ENCODE measurements at places on chromosomes 1 and 21.

DNA sequence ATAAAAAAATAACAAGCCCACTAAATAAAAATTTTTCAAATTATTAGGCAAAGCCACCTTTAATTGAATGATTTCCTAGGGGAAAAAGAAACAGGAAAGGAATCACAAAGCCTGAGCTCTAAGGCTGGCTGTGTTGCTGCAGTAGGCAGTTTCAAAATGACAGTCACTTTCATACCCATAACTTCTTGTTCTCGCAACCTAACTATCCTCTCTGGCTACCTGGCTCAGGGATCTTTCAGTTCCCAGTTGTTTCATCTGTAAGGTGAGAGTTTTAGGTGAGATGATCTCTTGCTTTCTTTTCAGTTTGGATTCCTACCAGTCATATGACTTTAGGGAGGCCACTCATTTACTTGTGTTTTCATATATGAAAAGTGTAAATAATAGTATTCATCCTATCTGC is 226.1 kb downstream of the ASTN1 start:
- no peak for DNase-seq

- no peak for DNase-seq
Measured at GRCh38 chr1:240495601-240496000, 116.4 kb downstream of the GREM2 start.

DNA sequence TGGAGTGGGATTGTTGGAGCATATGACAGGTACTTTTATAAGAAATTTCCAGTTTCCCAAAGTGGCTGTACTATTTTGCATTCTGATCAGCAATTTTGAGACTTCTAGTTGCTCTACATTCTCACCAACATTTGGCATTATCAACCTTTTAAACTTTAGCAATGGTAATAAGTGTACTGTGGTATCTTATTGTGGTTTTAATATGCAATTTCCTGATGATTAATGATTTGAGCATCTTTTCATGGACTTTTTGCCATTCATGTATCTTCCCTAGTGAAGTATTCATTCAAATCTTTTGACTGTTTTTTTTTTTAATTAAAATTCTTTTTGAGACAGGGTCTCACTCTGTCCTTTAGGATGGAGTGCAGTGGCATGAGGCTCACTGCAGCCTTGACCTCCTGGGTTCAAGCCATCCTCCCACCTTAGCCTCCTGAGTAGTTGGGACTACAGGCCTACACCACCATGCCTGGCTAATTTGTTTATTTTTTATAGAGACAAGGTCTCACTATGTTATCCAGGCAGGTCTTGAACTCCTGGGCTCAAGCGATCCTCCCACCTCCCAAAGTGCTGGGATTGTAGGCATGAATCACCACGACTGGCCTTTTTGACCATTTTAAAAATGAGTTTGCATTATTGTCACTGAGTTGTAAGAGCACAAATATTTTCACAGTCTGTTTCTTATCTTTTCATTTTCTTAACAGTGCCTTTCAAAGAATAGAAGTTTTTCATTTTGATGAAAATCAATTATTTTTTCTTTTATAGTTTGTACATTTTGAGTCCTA is 7.8 kb upstream of the SLC6A9 start:
- no peak for DNase-seq

GRCh38 chr1:40059338-40059959 is 18.9 kb downstream of the CAP1 start:
- no peak for DNase-seq

DNA sequence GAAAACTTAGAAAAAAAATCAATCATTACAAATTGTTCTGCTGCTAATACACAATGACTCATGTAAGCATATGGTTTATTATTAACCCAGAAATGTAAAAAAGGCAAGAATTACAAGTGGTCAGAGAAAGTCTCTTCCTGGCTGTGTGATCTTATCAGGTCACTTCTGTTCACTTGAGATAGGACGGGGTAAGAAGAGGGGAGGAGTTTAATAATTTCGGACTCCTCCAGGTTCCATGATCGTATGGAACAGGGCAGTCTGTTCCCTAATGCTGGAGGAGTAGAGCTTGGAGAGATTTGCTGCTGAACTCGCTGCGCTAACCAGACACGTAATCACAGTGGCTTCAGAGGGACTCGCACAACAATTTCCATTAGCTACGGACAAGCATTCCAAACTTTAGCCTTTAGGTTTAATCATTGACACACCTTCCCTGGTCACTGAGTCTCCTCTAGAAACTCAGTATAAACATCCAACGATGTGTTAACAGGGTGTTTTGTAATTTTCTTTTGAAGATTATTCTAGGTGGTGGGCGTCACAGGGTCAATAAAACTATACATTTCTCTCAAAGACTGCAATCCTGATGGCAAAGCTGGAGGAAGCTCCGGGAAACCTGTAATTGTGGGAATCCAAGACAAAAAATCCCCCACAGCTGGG is 1.3 kb downstream of the CRYZ start:
- DNase-seq: no peak

DNA sequence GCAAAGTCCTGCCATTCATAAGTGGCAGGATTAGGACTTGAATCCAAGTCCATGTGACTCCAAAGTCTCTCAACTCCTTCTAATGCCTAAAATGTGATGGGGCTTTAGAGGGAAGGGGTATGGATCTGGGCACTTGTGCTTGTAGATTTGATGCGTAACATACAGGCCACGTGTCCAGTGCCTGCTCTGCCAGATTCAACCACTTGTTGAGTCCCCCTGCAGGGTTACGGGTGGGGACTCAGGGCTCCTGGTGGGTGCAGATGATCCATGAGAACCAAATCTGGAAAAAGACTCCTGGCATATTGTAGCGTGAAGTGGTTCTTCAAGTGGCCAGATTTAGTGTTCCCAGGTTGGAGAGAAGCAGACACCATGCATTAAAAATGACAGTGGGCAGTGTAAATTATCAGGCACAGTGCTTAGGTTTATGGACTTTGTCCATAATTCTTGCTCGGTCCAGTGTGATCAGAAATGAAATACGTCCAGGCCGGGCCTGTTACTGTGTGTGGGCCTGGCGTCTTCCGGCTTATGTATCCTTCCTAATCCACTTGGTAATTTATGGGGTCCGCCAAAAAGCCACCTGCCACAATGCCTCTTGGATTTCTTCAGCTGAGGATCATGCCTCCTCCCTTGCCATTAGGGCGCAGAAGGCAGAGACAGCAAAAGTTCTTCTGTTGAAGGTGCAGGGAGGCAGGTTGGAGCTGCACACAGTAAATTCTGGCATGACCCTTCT is 51.2 kb upstream of the LRP8 start:
- DNase-seq: no peak

GRCh38 chr1:91774520-91775203 is 111.3 kb downstream of the TGFBR3 start:
- no peak for DNase-seq

- DNase-seq: no peak
Measured at GRCh38 chr1:36824390-36824861, 209.9 kb downstream of the GRIK3 start.

DNA sequence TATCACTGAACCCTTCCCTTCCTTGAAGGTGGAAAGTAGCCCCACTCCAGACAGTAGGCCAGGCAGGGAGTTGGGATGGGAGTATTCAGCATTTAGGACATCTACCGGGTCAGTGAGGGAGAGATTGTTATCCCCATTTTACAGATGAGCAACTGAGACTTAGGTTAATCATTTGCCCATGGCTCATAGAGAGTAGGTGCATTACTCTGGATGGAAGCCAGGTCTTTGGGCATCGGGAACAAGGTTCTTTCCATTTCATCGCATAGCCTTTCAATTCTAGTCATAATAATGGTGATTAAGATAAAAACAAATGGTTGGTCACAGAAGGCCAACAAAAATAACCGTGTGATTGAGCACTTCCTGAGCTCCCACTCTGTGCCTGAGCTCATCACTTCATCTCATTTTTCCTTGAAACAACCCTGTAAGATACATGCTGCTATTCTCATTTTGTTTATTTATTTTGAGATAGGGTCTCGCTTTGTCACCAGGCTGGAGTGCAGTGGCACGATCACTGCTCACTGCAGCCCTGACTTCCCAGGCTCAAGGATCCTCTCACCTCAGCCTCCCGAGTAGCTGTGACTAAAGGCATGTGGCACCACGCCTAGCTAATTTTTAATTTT is 64.8 kb downstream of the NAV1 start:
- no peak for DNase-seq

DNA sequence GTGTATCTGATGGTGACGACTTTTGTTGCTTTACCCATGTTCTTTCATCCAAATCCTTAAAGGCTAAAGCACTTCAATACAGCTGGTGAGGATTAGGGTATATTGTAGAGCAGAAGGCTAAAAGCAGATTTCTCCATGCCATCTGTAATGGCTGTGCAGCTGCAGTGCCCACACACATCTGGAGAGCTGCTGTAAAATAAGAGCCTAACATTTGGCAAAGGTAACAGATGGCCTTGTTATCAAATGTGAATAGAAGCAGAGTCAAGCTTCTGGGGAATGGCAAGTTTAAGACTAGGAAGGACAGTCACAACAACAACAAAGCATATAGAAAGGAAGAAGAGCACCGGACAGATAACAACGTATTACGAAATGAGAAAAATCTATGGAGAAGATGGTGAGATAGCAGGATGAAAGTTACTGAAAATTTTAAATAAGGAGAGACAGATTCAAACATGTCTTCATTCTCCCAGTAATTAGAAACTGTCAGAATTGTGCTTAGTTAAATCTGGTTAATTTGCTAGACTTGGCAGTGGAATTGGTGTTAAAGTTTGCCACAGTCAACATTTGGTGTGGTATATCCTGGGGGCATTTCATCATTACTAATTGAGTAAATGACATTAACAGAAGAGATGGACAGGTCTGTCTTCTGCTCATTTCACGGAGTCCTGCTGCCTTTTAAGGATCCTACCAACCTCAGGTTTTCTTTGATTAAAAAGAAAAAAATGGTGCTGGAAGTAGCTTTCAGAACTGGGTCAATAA is 1093.2 kb downstream of the ADGRL2 start:
- no peak for DNase-seq

DNA sequence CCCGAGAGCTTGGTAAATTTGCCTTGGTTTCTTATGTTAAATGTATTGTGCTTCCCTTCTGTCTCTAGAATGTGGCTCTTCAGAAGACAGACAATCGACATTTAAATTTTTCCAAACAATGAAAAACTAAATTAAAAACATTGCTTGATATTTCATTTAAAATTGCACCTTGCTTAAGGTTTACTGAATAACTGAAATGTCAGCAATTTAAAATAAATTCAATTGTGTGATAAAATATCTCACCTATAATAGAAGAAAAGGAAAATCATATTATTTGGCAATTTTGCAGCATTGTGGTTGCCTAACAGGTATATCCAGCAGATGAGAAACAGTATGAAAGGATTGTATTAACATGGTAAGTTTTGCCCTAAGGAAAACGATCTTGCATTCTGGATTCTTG is 56.5 kb downstream of the MAP3K21 start:
- no peak for DNase-seq

GRCh38 chr1:52955129-52955970 is 28.3 kb downstream of the SCP2 start:
- no peak for DNase-seq

GRCh38 chr1:115632251-115633026 is 9.3 kb upstream of the VANGL1 start:
- DNase-seq: no peak

DNA sequence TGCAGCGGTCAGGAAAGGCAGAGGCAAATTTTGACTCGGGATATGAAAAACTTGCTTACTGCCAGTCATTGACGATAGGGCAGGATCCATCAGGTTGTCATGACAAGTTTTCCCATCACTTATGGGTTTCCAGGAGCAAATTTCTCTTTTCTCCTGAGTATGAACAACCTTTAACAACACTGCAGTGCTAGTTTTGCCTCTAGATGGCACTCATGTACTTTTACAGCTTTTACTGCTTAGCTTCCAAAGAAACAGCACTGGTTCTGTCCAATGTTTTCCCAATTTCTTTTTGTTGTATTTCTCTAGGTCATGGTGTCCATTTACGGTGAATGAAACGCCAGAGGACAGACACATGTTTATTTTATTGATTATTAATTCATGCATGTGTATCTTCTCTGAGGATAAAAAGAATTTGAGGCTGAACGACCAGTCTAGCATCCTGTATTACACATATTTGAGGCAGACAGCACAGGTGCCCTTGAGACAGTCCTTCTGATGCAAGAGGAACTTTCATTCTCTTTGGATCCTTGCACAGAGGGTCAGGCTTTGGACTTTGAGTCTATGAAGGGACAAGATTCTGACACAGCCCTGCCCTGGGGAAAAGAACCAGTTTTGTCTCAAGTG is 112.3 kb upstream of the TRABD2B start:
- DNase-seq: no peak

- no peak for DNase-seq
Measured at GRCh38 chr1:211571998-211572397, 7.0 kb downstream of the SLC30A1 start.

DNA sequence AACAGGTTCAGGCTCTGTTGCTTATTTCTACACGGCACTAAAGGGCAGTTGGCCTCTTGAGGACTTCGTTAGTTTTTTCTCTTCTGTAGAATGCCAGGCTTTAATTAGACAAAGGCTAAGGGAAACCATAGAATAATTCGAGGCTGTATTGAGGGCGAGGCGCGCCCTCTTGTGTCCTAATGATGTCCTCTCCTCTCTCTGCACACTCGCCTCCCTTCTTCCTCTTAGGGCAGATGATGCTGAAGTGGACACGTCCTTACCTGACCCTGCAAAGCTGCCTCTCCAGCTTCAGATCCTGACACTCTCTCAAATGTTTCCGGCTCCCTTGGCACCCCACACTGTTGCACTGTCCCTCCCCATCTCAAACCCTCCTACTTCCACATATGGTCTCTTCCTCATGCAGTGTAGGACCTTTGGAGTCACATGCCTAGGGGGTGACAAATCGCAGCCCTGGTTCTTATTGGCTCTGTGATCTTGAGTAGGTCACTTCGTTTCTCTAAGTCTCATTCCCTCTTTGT is 1.9 kb upstream of the ZSCAN20 start:
- peak; percentile 26 for DNase-seq

DNA sequence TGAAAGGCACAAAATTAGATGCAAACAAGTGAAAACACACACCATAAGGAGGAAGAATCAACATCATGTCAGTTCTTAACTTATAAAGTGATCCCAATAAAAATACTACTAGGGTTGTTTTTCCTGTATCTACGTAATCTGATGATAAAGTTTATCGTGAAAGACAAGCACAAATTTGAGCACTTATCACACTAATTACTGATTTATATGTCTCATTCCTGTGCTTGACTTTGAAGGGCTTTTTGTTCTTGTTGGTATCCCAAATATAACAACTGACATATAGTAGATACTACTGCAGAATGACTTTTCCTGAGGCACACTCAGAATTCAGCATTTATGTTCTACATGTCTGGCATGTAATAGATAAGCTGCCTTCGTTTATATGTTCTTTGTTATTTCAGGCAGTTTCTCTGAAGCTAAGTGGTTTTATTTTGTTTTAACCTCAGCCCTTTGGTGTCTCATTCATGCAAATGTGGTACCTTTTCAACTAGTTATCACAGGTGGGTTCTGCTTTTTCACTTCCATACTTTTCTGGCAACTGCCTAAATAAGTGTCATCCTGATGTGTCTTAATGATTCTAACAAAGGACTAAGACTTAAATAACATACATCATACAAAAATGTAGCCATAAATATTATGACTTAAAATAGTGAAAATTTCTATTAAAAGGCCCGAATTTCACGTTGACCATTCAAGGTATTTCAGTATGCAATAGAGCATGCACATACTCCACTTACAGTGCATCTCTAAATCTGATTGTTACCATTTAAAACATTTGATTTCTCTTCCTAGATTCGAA is 73.2 kb downstream of the LRRC8C start:
- DNase-seq: no peak
